ENCODE measurements at places on chromosomes 6 and 20.

- no peak for DNase-seq
Measured at GRCh38 chr6:104936766-104937535, 20.0 kb upstream of the LIN28B start.

- DNase-seq, result no peak
Measured at GRCh38 chr6:166104107-166104506, 63.5 kb downstream of the TBXT start.

DNA sequence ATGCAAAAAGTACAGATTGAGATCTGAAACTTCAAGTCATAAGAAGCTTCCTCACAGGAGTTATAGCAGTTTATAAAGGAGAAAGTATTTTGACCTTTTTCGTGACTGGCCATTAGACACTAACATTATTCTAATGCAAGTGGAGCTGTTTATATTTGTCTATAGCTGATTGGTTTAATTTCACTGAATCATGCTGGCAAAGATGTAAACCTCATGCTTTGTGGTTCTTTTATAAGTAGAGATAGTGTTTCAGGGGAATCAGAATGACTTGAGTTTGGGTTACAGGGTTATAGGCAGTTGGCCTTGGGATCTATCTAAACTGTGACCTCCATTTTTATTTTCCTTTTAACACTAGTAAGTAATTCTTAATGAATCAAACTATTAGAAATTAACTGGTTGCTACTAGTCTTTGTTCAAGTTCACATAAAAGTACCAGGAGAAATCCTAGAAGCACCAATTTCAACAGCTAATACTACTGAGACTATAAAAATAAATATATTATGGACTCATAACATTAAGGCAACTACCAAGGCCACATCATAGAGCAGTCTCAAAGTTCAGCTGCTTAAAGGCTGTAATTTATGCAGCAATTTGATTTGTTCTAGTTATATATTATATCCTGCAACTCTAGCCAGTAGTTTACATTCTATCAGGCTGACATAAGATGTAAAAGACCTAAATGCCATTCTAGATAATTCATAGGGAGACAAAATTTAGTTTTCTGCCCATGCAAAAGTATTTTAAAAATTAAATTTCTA is 94.0 kb downstream of the RNGTT start:
- DNase-seq, result no peak

DNA sequence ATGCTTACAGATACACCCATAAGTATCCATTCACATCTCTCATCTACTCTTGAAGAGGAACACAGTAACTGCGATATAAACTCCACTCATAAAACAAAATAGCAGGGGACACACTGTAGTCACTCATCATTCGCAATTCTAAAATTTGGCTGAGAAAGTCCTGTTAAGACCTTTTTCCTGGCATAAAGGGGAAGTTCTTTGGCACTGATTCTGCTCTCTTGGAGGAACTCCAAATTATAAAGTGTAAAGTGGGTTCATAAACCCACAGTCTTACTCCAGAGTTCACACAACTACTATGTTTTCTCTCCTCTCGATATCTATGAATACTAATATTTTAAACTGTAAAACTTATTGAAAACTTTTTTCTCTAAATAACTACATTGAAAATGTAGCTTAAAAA is 80.6 kb downstream of the ADGB start:
- DNase-seq, result no peak

GRCh38 chr6:114987281-114987680 is 644.5 kb upstream of the HS3ST5 start:
- no peak for DNase-seq

DNA sequence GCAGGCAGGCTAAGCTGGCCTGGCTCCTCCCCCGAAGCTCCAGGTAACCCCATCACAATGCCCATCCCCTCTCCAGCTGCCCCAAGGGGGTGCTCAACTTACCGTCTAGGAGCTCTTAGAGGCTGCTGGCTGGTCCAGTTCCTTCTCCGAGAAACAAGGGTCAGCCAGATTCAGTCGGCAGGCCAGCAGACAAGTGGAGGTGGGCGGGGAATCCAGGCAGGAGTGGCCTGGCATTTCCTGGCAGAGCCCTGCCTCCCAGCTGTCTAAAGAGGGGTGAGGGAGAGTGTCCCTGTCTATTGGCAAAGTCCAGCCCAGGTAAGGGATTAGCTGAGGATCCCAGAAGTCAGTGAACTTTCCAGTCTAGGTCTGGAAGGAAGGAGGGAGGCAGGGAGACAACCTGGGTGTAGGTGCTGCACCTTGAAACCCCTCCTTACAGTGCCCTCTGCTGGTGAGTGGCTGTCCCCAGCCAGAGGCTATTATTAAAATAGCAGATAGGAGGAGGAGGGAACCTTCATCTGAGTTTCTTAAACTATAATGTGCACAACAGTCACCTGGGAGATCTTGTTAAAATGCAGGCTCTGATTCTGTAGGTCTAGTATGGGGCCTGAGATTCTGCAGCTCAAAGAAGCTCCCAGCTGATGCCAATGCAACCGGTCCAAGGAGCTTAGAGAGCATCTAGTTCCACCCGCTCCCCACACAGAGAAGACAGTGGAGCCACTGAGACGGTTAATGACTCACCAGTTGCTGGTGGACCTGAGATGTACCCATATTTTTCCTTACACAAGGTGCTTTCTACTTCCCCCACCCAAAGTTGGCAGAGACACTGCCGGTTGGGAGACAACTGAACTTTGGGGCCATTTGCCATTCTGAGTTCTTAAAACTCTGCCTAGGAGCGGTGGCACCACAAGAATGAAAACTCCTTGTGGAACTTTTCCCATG is at the start of gene UNC5CL:
TSS of gene UNC5CL (minus strand) at position 162 of the 939 bp plus-strand sequence. CDS start 4,147 bp downstream, outside the sequence.
- DNase-seq, result no peak

- no peak for DNase-seq
Measured at GRCh38 chr6:31609519-31610406, 5.3 kb upstream of the AIF1 start.

GRCh38 chr20:20181322-20181721 is 129.0 kb downstream of the CFAP61 start:
- DNase-seq, result no peak

DNA sequence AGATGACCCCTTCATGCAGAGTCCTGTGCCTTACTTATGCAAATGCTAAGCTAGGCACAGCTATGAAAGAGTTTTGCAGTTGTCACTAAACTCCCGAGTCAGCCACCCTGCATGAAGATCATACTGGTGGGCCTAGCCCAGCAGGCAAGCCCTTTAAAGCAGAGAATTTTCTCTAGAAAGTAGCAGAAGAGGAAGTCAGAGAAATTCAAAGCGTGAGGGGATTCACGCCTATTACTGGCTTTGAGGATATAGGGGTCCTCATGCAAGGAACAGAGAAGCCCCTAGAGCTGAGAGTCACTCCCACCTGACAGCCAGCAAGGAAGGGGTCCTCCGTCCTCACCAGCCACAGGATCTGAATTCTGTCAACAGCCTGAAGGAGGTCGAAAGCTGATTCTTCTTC is 54.6 kb downstream of the MYB start:
- DNase-seq, result no peak

DNA sequence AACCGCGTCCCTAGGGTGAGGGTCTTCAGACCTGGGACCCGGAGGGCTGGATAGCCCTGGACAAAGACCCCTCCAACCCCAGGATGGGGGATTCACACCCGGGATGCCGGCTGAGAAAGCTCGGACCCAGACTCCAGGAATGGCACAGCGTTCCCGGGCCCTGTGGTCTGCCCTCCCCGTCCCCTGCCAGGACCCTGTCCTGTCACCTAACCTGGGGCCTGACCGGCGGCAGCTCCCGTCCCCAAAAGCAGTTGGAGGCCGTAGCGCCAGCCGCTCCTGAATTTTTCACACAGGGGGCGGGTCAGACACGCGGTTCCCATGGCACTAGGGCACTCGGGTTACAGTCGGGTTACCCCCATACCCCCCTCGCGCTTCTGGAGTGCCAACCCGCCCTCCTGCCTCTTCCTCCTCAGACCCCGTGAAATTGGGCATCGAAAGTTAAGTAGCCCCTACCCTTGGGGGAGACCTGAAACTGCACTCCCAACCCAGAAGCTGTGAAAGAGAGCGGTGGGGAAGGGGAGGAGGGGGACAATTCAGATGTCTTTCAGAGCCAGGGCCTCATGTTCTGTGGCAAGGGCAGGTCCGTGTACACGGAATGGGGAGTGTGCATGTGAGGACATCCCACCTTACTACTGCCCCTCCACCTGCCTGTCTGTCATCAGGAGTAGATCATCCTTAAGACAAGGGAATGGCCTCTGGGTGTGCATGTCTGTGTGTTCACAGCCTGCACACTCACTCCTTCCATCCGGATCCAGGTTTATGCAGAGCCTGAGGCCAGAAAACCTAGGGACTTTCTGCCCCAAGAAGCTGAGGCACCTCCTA is 595 bp downstream of the REM1 start:
- DNase-seq, result no peak

DNA sequence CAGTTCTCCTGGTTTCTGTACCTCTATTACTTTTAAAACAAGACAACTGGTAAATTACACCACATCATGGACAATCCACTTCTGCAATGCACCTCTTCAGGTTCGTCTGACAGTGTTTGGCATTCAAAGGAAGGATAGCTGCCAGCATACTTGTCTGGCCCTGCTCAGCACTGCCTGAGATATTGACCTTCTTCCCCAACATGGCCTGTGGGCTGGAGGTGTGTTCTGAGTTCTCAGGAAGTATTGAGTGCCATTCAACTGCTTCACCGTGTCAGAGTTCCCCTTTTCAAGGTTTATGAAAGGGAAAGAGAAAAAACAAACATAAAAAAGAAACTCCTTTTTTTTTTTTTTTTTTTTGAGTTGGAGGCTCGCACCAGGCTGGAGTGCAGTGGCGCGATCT is 267.9 kb upstream of the SASH1 start:
- no peak for DNase-seq

DNA sequence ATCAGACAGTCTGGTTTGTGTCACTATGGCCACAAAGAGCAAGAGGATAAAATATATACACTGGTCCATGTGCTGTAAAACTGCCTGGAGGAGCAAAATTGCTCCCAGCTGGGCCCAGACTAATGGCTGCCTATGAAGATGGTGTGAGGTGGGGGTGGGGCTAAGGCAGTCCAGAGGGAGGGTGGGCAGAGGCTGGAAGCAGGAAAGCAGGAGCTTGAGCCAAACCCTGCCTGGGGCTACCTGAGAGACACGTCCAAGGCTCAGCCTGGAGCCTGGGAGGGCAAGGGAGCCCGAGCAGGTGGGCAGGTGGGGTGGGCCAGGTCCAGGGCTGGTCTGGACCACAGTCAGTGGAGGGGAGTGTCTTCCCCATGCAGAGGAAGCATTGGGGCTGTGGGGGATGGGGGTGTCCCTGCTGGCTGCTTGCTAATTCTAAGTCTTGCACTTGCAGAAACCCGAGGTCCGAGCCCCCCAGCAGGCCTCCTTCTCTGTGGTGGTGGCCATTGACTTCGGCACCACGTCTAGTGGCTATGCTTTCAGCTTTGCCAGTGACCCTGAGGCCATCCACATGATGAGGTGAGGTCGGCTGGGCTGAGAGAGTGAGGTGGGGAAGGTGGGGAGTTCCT is 9.5 kb downstream of the HSPA12B start:
- no peak for DNase-seq

GRCh38 chr20:5216663-5217062 is 89.9 kb downstream of the CDS2 start:
- DNase-seq, result no peak

DNA sequence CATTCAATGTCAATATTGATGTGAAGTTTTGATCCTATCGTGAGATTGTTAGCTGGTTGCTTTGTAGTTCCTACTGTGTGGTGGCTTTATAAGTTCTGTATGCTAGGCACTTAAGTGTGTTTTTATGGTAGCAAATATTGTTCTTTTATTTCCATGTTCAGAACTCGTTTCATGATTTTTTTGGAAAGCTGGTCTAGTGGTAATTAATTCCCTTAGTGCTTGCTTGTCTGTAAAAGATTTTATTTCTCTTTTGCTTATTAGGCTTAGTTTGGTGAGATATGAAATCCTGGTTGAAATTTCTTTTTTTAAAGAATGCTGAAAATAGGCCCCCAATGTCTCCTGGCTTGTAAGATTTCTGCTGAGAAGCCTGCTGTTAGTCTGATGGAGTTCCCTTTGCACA is 27.8 kb upstream of the PLCB1 start:
- no peak for DNase-seq

- no peak for DNase-seq
Measured at GRCh38 chr6:132888701-132889100, 74.3 kb downstream of the RPS12 start.

- DNase-seq, result no peak
Measured at GRCh38 chr6:15253203-15254022, 7.5 kb downstream of the JARID2 start.

- no peak for DNase-seq
Measured at GRCh38 chr6:144066741-144067484, 28.5 kb downstream of the SF3B5 start.

DNA sequence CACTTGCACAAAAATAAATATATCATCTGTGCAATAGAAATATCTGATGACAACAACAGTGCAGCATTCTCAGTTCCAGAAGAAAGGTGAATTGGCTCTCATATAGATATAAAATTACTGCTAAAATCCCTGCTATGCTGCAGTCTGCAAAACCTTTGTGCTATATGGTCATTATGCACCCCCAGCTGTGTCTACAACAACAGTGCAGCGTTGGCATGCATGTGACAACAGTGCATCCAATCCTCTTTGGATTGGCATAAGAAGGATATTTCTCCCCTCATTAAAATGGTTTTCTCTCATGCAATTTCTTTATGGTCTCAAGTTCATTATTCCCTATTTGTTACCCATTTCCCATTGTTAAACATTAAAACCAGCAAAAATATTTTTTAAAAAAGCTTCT is 23.1 kb downstream of the OR2B6 start:
- DNase-seq, result no peak

DNA sequence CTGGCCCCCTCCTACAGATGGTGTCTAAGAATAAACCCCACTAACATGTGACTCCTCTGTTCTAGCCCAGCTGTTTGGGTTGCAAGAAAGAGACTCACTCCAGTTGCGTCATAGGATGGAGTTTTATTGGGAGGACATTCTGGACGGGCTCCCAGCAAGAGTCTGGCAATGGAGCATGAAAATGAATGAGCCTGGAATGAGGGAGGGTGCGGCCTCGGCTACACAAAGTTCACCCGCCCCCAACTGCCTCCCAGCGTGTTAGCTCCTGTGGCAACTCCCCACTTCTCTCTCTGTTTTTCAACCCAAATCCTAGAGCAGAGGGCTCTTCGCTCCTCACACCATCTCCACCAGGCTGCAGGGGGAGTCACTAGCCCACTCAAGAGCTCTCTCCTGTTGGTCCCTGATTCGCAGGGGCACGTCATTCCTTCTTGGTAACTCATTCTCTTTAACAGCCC is 5.1 kb upstream of the ADAM33 start:
- no peak for DNase-seq

GRCh38 chr6:166490671-166491500 is 95.6 kb downstream of the RAMACL start:
- no peak for DNase-seq
